Left renal cortex interstitium (tissue), 4 donors: ENCODE measurements at places on chromosomes 16 and 17. TPM values are rescaled to one million over a fixed set of nuclear protein-coding genes. Genes with fewer than 3 reads are reported as not detected.

PRDM7 gene
- polyA plus RNA-seq = 0.44 TPM

DNA sequence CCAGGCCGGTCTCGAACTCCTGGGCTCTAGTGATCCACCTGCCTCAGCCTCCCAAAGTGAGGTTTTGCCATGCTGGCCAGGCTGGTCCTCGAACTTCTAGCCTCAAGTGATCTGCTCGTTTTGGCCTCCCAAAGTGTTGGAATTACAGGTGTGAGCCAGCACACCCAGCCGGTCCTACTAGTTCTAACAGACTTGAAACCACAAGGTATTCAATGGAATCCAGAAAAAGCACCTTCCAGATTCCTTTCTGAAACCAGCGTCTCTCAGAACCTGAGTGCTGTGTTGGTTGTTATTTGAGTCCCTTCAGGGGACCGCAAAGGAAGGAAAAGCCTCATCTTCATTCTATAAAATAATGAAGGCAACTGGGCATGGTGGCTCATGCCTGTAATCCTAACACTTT is 4.1 kb downstream of the KRABD2 start:
- no peak for DNase-seq

TBC1D3G gene
- not detected for polyA plus RNA-seq

SLC6A2 gene
- 0.48 TPM for polyA plus RNA-seq

TERB1 gene
- not detected for polyA plus RNA-seq

GRCh38 chr16:10878644-10879501 is 1.9 kb downstream of the CIITA start:
- DNase-seq = no peak

INCA1 gene
- polyA plus RNA-seq = 8.0 TPM

DNA sequence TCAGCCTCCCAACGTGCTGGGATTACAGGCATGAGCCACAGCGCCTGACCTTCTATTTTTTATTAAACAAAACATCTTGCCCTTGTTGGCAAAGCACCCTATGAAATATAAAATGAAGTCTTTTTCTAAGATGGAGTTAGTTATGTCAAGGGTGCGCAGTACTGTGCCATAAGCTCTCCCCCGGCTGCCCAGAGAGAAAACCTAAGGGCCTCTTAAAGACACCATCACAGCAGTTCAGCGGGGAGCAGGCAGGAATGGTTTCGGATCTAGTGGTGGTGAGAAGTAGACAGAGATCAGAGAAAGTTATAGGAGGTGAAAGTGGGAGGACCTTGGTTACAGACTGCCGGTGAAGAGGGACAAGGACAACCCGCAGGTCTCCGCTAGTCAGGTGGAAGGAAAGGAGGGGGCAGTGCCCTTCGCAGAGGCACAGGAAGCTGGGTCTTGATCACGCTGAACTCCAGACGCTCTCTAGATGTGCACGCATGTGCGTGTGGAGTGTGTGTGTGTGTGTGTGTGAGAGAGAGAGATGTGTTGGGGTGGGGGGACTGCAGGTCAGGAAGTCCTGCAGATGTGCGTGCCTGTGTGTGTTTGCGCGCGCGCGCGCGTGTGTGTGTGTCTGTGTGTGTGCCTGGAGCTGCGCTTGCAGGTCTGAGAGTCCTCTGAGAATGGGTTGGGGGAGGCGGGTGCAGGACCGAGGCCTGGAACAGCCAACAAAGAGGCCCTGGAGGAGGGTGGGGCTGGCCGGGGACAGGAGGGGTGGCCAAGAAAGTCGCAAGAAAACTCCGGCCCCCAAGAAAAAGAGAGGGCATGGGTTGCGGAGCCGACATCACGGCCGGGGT is 748 bp upstream of the CMTM3 start:
- DNase-seq = no peak

GRCh38 chr16:53501216-53501859 is 1.7 kb downstream of the AKTIP start:
- DNase-seq = no peak

MT3 gene
- 1.6 TPM for polyA plus RNA-seq

GRCh38 chr16:70750893-70751467 is 50.0 kb downstream of the VAC14 start:
- no peak for DNase-seq

DNA sequence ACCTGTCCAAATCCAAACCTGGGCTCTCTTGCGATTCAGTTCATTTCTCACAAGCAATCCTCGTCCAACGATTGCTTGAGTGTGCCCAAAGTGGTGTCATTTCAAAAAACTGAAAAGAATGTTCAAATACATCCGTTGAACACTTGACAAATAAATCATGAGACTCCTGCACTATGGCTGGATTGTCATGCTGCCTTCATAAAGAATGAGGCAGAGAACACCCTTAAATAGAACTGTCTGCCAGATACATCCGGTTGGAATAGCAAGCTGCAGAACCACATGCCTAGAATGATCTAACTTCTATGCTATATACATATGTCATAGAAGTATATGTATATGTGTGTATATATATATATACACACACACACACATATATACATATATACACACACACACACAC is 55.4 kb upstream of the HAPSTR1 start:
- DNase-seq = no peak

GRCh38 chr16:79316004-79316458 is 284.5 kb downstream of the MAF start:
- DNase-seq = no peak

DNA sequence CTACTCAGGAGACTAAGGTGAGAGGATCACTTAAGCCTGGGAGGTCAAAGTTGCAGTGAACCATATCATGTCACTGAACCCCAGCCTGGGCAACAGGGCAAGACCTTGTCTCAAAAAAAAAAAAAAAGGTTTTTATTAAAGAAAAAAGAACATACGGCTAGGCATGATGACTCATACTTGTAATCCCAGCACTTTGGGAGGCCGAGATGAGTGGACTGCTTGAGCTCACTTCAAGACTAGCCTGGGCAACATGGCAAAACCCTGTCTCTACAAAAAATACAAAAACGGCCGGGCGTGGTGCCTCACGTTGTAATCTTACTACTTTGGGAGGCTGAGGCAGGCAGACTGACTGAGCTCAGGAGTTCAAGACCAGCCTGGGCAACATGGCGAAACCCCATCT is 38.4 kb downstream of the RANBP10 start:
- DNase-seq = no peak

DNA sequence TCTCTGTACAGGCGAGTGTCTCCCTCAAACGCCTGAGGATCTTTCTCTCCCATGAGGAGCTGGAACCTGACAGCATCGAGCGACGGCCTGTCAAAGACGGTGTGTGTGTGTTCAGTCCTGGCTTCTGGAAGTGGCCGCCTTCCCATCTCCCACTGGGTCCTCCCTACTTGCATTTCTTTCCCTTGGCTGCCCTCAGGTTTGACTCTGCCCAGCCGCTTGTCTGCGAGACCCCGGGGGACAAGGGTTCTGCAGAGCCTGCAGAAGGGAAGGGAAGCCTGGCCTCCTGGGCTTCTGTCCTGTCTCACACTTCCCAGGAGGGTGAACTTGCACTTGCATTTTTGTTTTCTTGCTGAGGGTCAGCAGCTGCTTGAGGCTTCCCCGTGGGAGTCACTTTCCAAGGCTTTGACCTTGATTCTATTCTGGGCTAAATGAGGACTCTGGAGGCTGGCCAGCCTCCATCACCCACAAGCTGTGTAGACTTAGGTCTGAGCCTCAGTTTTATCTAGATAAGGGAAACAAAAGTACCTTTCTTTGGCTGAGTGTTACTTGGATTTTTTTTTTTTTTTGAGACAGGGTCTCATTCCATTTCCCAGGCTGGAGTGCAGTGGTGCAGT is 122.3 kb downstream of the ABCC1 start:
- no peak for DNase-seq

CLN3 gene
- polyA plus RNA-seq = 29.4 TPM

MPP2 gene
- 7.6 TPM for polyA plus RNA-seq

TSPOAP1 gene
- polyA plus RNA-seq = 43.7 TPM

- no peak for DNase-seq
Observed at GRCh38 chr16:88938777-88939244, 38.2 kb downstream of the CBFA2T3 start.

- no peak for DNase-seq
Observed at GRCh38 chr17:51423421-51424160, 163.2 kb downstream of the UTP18 start.

DNA sequence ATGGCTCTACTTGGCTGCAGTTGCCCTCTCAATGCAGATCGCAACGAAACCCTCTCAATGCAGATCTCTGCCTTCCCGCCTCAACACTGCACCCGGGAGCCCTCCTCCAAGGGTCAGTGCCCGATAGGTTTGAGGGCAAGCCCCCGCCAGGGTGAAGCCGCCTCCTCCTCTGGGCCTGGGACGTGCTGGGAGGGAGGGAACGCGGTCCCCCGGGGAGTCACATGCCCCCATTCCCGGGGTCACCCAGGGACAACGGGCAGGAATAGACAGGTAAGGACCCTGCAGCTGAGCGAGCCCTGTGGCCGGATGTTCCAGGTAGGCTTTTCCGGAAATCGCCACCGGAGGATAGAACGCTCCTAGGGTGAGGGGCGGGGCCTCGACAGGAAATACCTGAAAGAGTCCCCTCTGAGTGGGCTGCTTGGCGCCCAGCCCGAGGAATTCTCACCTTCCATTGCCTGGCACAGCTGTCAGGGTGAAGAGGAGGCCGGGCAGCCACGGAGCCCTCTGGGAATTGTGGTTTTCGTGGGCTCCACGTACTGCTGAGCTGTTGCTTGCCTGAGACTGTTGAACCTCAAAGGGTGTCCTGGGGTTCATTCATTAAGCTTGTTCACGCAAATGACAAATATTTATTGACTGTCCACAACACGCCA is 12.8 kb downstream of the ZNF174 start:
- DNase-seq = no peak

DNA sequence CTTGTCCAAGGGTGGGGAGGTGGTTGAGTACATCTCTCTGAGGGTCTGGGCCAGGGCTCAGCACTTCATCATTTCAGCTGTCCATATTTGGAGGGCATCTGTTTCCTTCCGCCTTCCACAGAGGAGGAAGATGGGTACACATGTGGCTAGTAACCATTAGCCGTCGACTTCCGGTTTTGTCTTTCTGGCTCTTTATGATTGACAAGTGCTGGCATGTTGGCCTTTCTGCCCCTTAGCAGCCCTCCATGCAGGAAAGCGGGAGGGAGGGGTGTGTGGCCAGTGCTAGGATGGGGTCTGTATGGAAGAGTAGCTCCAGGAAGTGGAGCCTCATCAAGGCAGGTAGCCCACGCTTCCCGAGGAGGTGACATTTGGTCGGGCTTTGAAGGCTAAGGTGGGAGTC is 69.6 kb downstream of the RAI1 start:
- no peak for DNase-seq

DNA sequence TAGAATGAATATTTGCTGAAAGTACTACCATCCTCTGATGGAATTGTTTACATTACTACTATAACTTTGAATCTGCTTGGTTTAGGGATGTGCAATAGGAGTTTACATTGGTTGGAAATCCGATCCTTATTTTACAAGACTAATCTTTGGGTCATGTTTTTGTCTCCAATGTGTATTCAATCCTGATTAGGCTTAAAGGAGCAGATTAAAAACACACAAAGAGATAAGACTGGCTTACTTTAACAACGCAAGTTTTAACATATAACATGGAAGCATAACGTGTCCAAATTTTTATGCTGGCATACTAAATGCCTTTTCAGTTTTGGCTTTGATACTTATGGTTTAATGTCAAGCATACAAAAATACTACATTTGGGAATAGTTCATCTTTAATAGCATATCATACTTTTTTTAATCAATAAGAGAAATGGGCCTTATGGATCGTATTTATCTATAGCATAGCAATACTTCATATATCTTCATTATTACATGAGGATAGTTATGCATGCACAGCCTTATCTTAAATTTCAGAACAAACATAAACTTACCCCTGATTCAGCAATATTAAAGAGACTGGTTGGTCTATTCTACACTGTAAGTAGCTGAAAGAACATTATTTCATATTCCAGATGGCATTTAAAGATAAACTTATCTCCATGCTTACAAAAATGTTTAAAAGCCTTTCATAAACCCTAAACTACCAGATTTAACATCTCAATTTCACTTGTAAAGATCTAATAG is 69.9 kb upstream of the NACA2 start:
- no peak for DNase-seq

PYY gene
- 0.33 TPM for polyA plus RNA-seq

GRCh38 chr17:78665952-78666920 is 89.0 kb upstream of the DNAH17 start:
- no peak for DNase-seq

DNA sequence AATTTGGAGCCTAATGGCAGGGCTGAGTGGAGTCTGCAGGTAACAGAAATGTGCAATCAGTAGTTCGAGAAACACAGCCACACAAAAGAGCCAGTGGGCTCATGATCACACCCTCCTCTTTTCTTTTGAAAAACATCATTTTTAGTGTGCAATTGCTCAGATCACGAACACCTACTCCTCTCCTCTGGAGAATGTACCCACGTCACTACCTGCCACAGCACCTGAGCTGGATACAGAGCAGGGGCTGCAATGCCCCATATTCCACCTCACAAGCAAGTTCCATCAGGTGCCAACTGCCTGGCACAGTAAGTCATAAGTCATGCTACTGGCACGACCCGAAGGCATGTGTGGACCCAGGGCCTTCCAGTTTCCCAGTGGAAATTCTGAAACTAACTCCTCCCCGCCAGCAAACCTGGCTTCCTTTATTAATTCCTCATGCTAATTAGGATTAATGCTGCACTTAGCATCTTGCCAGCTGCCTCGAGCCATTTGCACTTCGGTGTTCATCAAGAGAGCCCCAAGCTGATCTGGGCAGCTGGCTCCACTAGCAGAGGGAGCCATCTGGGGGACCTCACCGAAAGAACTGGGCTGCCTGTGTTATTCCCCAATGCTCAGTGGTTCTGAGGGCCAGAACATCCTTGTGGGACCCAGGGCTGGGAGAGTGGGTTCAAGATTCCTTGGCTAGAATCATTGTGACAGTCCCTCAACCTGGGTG is 2.4 kb downstream of the CACNG4 start:
- no peak for DNase-seq

LCAT gene
- polyA plus RNA-seq = 32.8 TPM

HOXB1 gene
- polyA plus RNA-seq = 0.58 TPM
